ENCODE measurements at places on chromosomes 3 and 15.

DNA sequence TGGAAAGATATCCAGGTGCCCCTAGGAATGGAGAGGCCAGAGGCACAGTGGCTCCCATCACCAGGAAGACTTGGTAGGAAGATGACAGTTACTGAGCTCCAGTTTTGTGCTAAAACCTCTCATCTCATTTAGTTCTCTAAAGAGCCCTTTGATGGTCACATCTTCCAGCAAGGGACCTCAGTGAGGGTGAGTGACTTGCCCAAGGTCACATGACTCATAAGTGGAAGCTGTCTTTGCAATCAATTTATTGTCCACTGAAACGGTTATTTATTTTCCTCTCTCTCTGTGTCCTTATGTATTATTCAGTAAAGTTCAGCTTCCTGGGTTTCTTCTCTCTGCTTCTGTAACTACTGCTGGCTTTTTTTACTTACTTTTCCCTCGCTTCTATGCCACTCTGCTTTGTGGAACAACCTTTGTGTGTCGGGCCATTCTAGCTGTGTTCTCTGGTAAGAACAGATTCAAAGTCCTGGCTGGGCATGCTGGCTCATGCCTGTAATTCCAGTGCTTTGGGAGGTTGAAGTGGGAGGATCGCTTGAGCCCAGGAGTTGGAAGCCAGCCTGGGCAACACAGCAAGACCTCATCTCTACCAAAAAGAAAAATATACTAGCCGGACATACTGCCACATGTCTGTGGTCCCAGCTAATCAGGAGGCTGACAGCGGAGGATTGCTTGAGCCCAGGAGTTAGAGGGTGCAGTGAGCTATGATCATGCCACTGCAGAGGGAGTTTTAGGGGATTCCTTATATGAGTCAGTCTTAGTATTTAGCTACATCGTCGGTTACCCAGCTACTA is 55.9 kb downstream of the PDIA5 start:
- DNase-seq, result no peak

DNA sequence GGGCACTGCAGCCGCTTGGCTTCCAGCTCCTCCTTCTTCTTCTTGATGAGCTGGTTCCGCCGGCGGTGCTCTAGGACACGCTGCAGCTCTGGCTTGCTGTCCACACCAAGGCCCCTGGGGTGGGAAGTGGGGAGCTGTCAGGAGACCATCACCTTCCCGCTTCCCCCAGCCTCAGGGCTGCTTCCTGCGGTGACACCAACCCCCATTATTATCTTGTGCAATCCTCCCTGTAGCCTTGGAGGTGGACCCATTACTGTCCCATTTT is 10.0 kb downstream of the FAM107A start:
- no peak for DNase-seq

- DNase-seq, result no peak
Measured at GRCh38 chr15:32979710-32980109, 214.8 kb downstream of the FMN1 start.

DNA sequence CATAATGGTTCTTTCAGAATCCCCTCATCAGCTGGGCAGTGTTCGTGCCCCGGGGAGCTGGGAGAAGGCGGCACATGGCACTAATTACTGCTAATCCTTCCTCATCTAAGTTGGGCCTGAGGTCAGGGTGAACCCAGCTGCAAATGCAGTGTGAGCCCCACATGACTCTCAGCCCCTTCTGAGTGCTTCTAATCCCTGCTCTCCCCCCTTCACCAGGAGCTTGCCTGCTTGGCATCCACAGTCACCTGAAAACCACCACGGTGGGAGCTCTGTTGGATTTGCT is 455 bp upstream of the TRPM1 start:
- no peak for DNase-seq

GRCh38 chr3:46892285-46893145 is 15.0 kb downstream of the PTH1R start:
- DNase-seq, result peak; percentile 28

- DNase-seq, result no peak
Measured at GRCh38 chr15:88231909-88232644, 24.5 kb downstream of the NTRK3 start.

GRCh38 chr15:22895465-22896190 is 57.2 kb downstream of the NIPA2 start:
- DNase-seq, result peak; percentile 68

DNA sequence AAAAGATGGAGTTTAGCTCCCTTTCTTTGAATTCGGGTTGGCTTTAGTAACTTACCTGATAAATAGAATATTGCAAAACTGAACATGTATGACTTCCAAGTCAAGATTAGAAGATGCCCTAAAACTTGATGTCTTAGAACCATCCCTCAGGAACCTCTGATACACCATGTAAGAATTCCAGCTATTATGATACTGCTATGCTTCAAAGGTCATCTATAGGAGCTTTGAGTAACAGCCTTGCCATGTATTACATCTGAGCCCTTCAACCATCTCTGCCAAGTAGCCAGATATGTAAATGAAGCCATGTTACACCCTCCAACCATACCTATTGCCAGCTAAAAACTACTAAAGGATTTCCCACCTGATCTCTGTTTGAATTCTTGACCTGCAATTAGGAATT is 854.2 kb downstream of the SI start:
- DNase-seq, result no peak

DNA sequence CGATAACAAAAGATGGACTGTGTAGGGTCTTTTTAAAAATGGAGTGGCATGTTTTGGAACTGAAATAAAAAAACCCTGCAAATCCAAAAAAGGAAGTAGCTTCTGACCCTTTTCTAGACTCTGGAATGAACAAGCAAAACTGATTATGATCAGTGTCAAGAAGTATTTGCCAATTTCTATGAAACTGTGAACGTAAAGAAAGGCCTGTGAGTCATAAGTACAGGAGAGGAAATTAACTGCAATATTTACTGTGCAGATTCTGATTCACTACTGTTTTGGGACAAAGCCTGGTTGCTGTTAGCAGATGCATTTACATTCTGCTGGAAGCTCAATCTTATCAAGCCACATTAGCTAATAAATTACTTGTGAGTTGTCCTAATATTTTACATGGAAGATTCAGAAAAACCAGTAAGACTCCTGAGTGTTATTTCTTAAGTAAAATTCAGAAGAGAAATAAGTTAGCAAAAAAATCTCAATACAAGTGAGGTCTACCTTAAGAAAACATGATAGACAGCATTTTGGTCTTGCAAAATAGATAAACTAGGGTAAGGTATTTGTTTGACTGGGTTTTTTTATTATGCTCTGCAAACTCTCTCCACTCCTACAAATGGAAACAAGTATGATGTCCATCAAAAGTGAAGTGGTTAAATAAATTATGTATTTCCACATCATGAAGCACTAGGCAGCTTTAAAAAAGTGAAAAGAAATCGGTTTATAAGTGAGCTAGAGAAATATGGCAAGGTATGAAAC is 90.2 kb upstream of the LMOD3 start:
- DNase-seq, result no peak

- DNase-seq, result no peak
Measured at GRCh38 chr15:66105286-66106265, 148.0 kb downstream of the MEGF11 start.

DNA sequence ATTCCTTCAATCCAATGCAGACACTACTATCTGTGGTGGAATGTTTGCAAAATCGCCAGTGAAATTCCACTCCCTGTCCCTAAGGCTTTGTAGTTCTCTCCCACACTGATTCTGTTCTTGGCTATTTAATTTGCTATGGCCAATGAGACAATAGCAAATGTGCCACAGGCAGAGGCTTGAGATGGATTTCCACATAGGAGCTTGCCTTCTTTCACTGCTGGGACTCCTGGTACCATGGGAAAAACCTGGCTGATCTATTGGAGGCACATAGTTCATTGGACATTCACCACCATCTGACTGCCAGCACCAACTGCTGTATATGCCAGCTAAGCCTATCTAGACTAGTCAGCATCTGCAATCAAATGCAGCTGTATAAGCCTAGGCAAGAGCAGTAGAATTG is 103.8 kb downstream of the NR1D2 start:
- no peak for DNase-seq

DNA sequence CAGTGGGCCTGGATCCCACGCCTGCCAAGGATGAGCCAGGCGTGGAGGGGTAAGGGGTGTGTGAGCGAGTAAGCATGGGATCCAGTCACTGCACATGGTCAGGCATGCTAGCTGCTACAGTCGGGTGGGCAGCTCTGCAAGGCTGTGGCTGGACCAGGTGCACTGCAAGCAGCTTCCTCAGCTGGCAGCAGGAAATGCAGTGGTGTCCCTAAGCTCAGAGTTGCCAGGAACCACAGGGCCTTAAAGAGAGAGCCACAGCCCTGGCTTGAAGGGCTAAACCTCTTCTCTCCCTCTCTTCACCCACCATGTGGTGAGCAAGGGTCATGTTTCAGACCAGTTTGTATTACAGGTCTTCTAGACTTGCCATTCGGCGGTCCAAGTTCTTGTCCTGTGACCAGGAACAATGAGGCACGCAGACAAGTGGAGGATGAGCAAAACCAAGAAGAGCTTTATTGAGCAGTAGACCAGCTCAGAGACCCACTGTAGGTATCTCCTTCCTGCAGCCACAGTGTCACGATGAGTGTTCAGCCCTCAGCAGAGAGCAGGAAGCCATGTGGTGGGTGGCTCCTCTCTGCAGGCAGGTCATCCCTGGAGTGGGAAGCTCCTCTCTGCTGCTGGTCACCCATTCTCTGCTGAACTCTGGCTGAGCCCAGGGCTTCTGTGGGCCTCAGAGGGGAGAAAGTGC is 511.9 kb downstream of the PYDC2 start:
- no peak for DNase-seq

DNA sequence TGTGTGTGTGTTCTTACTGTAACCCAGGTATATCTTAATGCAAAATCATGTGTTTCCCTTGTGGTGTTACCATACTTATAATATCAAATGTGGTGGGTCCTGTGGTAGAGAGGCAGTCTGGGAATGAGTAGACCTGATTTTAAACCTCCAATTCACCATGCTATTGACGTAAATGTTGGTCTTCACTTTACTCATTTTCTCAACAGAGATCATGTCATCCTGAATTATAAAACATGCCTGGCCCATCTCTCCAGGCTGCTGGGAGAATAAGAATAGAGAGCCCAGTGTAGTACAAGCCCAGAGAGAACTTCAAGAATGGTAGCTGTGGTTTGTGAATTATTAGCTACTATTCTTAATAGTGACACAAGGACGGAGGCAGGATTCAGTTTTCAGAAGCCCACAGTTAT is 88.1 kb downstream of the MBNL1 start:
- peak; percentile 55 for DNase-seq

- DNase-seq, result no peak
Measured at GRCh38 chr15:68972201-68973065, 42.1 kb upstream of the NOX5 start.

GRCh38 chr3:113673593-113673992 is 22.8 kb downstream of the USF3 start:
- no peak for DNase-seq

GRCh38 chr3:18771931-18772330 is 346.8 kb upstream of the SATB1 start:
- no peak for DNase-seq

DNA sequence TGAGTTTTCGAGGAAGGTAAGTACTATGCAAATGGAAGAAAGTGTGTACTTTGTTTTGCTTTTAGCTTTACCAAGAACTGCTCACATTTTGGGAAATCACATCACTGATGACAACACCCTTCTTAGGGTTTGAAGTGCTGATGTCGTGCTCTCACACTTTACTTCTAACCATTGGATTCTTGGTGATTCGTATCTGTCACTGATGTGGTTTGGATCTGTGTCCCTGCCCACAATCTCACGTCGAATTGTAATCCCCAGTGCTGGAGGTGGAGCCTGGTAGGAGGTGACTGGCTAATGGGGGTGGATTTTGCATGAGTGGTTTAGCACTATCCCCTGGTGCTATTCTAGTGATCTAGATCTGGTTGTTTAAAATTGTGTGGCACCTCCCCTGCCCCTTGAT is 75.4 kb upstream of the RGMA start:
- DNase-seq, result peak; percentile 57

GRCh38 chr3:195736866-195737490 is 16.2 kb downstream of the MUC20 start:
- DNase-seq, result no peak

DNA sequence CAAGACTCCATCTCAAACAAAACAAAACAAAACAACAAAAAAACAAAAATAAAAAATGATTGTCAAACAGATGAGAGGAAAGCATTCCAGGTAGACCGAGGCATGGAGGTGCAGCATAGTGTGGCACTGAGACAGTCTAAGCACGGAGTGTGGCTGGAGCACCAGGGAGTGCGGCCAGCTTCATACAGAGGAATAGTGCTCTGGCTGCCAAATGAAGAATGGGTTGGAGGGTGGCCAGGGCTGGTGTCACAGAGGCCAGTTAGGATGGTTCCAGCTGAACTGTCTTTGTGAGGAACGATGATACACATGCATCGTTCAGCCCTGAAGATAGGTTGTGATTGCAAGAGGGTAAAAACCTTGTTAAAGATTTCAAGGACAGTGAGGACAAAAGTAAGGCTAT is 28.3 kb downstream of the MITF start:
- no peak for DNase-seq

DNA sequence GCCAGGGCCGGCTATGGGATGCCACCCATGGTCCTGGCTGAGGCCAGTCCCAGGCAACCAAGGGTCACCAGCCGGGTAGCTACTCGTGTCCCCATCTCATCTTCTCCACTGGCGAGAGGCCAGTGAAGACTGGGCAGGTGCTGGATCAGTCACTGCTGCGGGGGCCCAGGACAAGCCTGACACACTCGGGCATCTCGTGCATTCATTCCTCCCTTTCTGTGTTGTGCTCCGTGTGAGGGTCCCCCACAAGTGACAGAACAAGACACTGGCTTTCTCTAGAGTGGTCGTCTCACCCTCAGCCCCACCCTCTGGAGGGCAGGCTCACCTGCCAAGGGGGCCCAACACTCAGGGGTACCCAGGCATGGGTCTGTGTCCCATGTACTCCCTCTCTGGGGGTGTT is 48.4 kb downstream of the ROPN1B start:
- no peak for DNase-seq

DNA sequence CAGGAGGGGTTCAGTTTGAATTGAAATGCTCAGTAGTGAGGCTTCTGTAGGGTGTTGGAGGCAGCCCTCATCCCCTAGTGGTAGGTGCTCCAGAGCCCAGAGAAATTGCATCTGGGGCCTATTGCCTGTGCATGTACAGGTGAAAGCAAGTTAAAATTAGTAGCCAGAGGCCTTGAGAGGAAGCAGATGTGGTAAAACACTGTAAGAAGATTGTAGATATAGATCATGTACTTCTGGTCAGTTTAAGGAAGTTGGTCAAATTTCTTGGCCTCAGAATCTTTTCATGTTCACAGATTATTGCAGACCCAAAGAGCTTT is 34.6 kb downstream of the IGSF10 start:
- no peak for DNase-seq

- DNase-seq, result no peak
Measured at GRCh38 chr3:152026033-152026556, 152.7 kb downstream of the SUCNR1 start.

GRCh38 chr3:128585189-128585588 is 65.4 kb downstream of the RPN1 start:
- no peak for DNase-seq
